ENCODE measurements at places on chromosomes 5 and 9.
A peak's percentile ranks its signal among the peaks of the same experiment; 100 is the strongest.

- DNase-seq: no peak
Observed at GRCh38 chr5:58918021-58918729, 335.3 kb downstream of the RAB3C start.

- DNase-seq: no peak
Observed at GRCh38 chr9:95165004-95165403, 152.5 kb downstream of the FANCC start.

DNA sequence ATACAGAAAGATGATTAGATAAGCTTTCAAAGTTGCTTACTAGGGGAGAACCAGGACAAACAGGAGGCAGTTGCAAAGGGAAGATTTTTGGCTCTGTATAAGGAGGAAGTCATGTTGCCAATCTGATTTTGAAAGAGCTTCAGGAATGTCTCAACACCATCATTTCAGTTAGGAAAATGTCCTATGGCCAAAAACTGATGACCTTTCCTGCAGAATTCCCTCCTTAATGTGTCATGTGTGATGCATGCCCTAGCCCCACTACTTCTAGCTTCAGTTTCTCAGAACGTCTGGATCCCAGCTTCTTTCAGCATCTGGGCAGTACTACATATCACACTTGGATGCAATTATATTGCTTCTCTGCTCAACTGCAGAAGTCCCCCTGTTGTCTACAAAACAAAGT lies 211.5 kb upstream of the NREP start:
- DNase-seq: no peak

- no peak for DNase-seq
Observed at GRCh38 chr5:132465059-132465707, 25.4 kb downstream of the IRF1 start.

GRCh38 chr5:65742565-65743231 lies 20.7 kb downstream of the NLN start:
- DNase-seq: peak; percentile 12

- DNase-seq: no peak
Observed at GRCh38 chr5:32589416-32589815, 4.1 kb downstream of the SUB1 start.

DNA sequence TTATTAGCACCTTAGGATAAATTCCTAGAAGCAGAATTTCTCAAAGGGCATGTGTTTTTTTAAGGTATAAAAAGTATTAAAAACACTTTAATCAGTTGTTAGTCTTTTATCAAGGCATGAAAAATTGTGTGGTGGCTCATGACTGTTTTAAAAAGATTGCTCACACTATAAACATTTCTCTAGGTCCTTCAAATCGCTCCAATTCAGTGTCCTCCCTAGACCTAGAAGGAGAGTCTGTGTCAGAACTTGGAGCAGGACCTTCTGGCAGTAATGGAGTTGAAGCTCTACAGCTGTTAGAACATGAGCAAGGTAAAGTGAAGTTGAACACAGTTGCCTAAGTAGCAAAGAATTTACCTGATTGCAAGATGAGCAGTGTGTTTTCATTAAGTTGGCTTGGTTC lies 62.0 kb downstream of the GAPVD1 start:
- no peak for DNase-seq

- no peak for DNase-seq
Observed at GRCh38 chr9:104988539-104988938, 60.6 kb upstream of the ABCA1 start.

DNA sequence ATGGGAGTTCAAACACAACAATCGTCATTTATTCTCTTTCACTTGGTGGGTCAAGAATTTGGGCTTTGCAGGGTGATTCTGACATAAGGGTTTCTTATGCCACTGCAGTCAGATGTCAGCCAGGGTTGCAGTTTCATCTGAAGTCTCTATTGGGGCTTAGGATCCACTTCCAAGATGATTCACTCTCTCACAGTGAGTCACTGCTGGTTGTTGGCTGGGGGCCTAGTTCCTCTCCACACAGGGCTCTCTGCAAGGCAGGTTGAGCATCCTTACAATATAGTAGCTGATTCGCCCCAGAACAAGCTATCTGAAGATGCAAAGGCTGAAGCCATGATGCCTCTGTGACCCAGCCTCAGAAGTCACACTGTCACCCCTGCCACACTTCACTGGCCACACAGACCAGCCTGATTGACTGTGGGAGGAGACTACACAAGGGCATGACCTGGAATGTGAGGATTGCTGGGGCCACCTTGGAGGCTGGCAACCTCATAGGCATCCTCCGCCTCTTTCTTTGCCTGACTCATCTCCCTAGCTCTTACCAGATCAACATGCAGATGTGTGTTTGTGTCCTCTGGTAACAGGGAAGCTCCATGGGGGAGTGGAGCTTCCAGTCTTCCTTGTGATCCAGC lies 4.5 kb upstream of the CARD19 start:
- DNase-seq: peak; percentile 67

- no peak for DNase-seq
Observed at GRCh38 chr9:133528876-133529241, 4.1 kb upstream of the MYMK start.

- DNase-seq: no peak
Observed at GRCh38 chr9:113299800-113300292, 3.3 kb downstream of the RNF183 start.

DNA sequence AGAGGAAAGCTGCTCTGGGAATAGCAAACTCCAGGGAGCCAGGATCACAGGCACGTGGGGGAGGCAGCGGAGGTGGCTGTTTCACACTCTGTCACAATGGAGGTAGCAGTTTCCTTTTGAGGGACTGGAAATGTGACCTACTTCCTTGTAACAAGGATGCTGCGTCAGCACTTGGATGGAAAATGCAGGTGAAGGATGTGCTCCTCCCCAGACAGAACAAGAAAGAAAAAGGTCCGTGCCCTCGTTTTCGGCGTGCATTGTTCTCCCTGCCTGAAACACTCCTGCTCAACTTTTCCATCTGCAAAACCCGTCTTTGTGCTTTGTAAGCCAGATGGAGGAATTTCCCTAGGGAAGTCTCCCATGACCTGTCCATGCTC lies 55.1 kb upstream of the SH3PXD2B start:
- no peak for DNase-seq

DNA sequence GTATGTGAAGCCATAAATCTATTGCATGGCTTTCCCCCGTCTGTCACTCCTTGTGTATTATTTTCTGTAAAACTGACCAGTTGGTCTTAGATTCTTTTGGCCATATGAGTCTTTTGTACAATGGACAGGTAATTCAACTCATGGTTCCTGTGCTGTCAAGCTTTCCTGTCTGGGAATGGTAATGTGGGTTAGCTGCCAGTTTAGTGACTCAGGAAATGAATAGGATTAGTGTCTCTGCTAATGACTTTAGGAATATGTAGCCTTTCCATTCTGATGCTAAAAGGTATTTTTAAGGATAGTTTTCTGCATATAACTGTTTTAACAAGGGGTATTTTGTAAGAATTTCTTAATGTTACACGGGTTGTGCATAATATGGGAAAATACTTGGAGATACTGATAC lies 182.7 kb downstream of the PBX3 start:
- no peak for DNase-seq

GRCh38 chr5:132675936-132676689 lies 2.3 kb downstream of the IL4 start:
- no peak for DNase-seq

- no peak for DNase-seq
Observed at GRCh38 chr5:78008356-78008967, 232.3 kb upstream of the TBCA start.

DNA sequence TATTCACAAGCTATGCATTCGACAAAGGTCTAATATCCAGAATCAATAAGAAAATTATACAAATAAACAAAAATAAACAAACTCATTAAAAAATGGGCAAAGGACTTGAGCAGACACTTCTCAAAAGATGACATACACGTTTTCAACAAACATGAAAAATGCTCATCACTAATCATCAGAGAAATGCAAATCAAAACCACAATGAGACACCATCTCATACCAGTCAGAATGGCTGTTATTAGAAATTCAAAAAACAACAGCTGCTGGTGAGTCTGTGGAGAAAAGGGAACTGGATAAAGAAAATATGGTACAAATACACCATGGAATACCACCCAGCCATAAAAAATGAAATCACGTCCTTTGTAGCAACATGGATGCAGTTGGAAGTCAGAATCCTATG lies 45.1 kb upstream of the PUM3 start:
- DNase-seq: no peak

DNA sequence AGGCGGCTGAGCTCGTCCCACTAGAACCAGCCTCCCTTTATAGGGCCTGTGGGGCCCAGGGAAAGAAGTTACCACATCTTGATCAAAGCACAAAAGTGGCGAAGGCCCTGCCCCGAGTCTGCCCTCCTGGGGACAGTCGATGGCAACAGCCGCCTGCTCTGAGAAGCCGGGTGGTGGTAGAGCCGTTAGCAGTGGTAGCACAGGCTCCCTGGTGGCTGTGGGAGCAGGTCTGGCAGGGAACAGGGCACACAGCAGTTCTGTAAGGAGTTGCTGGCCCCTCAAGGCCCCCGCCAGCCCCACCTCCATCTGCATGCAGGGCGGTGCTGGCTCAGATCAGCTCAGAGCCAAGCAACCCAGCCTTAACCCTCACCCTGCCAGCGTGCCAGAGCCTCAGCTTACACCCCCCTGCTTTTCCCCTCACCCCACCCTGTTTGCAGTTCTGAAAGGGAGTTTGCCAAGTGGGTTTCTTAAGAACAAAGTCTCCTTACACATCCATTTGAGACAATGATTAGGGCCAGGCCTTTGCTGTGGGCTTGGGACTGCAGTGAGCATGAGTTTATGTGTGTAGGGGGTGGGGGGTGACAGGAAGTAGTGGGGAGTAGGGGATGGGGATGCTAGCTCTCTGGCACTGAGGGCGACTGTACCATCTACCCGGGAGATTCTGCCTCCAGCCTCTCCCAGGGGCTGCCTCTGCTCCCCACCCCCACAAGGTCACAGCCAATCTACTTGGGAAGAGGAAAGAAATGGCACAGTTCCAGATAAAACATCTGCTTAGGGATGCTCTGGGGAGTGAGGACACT lies 11.8 kb downstream of the ACSL6 start:
- no peak for DNase-seq

DNA sequence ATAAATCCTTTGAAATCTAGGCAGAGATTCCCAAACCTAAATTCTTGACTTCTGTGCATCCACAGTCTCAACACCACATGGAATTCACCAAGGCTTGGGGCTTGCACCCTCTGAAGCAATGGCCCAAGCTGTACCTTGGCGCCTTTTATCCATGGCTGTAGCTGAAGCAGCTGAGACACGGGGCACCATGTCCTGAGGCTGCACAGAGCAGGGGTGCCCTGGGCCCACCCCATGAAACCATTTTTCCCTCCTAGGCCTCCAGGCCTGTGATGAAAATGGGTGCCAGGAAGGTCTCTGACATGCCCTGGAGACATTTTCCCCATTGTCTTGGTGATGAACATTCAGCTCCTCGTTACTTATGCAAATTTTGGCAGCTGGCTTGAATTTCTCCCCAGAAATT lies 158.6 kb upstream of the NUDT12 start:
- no peak for DNase-seq

DNA sequence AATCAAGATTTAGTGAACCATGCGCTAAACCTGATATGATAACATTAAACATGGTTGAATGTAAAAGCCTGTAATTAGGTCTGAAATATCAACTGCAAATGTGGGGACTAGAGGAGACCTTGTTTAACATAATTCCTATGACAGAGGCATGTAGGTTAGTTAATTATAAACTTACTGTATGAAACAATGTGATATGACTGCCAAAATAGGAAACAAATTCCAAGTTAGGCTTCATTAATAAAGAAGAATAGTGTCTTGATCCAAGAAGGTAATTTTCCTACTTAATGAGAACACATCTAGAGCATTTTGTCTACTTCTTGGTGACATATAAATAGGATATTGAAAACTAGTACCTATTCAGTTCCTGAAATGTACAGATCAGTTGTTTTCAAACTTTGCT lies 136.2 kb upstream of the TARS1 start:
- DNase-seq: no peak

GRCh38 chr5:143851383-143851782 lies 39.4 kb downstream of the HMHB1 start:
- DNase-seq: no peak

- no peak for DNase-seq
Observed at GRCh38 chr5:126752081-126752785, 24.7 kb upstream of the LMNB1 start.

GRCh38 chr5:91598216-91598615 lies 215.1 kb upstream of the ARRDC3 start:
- no peak for DNase-seq

GRCh38 chr5:168446983-168447619 lies 39.2 kb upstream of the RARS1 start:
- no peak for DNase-seq

DNA sequence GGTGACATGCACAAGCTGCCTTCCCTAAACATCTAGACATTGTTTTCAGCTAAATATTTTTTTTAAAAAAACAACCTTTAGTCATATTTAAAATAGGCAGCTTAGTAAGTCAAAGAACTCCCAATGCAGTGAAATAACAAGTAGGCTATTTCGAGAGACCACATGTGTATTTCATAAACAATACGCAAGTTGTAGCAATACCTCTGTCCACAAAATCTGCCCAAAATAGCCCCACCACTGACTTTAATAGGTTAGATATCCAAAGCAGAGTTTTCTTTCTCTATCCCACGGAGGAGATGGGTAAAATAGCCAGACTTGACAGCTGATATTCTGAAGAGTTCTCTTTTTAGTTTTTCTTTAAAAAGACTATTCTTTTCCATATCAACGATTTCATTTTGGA lies 1.2 kb downstream of the SLC24A2 start:
- no peak for DNase-seq

- peak; percentile 18 for DNase-seq
Observed at GRCh38 chr9:123318202-123318601, 37.8 kb upstream of the CRB2 start.

- DNase-seq: no peak
Observed at GRCh38 chr5:19240170-19240569, 747.8 kb downstream of the CDH18 start.

GRCh38 chr9:13719446-13719845 lies 440.0 kb upstream of the MPDZ start:
- no peak for DNase-seq

DNA sequence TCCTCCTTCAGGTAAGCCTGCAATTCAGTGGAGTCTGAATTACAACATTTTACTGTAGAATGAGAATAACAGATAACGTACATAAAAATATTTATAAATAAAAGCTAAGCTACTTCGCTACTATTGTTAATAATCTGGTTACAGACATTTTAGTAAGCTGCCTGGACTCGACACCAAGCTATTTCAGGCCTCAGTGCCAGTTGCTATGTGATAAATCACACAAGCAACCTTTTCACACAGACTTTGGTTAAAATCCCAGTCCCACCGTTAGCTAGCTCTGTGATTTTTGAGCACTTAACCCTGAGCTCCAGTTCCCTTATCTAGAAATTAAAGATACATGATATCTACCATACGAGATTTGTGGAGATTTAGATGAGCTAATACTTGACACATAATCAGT lies 99.9 kb downstream of the RFK start:
- no peak for DNase-seq

DNA sequence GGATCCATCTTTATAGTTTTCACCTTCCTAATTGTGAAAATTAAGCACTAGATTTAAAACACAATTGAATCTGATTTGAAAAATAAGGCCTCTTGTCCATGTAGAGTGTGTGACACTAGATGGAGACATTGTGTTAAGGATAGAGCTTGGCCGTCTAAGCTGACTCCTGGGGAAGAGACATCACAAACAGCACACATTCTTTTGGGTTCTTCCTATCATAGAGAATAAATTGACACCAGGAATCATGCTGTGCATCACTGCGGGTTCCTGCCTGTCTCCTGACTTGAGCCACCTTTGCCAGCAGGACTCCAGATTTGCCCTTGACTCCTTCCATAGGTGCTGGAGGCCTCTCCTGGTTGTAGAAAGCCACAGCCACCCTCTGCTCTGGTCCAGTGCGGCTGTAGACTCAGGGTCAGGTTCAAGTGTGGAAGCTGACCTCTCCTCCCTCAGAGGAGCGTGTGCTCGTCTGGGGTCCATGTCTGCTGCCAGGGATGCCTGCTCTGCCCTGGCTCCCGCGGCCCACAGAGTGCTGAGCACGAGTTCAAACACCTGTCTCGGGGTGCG lies 11.2 kb downstream of the ROPN1L start:
- no peak for DNase-seq
